ENCODE measurements at places on chromosomes 1 and 21. TPM values are rescaled to one million over a fixed set of nuclear protein-coding genes. Genes with fewer than 3 reads are reported as not detected.

Gene TRIM45
- 2.8 TPM for polyA plus RNA-seq

Gene GPR161
- 3.0 TPM for polyA plus RNA-seq

Gene LIN28A
- polyA plus RNA-seq: not detected

Gene KCNJ6
- 0.02 TPM for polyA plus RNA-seq

Gene OR13G1
- polyA plus RNA-seq: not detected

Gene RGS7
- polyA plus RNA-seq: 0.08 TPM

Gene OR2L8
- polyA plus RNA-seq: not detected

Gene CFHR4
- polyA plus RNA-seq: not detected

Gene SH3BGR
- 8.9 TPM for polyA plus RNA-seq
